ENCODE measurements at places on chromosomes 7 and 10.
A peak's percentile ranks its signal among the peaks of the same experiment; 100 is the strongest.

GRCh38 chr10:132142396-132143161 is 44.2 kb upstream of the DPYSL4 start:
- DNase-seq: peak; percentile 69

- DNase-seq: no peak
Observed at GRCh38 chr10:12906051-12906541, 95.4 kb downstream of the CCDC3 start.

- no peak for DNase-seq
Observed at GRCh38 chr10:112957640-112958092, 7.6 kb downstream of the TCF7L2 start.

GRCh38 chr10:18214691-18215563 is 74.7 kb downstream of the CACNB2 start:
- peak; percentile 11 for DNase-seq

DNA sequence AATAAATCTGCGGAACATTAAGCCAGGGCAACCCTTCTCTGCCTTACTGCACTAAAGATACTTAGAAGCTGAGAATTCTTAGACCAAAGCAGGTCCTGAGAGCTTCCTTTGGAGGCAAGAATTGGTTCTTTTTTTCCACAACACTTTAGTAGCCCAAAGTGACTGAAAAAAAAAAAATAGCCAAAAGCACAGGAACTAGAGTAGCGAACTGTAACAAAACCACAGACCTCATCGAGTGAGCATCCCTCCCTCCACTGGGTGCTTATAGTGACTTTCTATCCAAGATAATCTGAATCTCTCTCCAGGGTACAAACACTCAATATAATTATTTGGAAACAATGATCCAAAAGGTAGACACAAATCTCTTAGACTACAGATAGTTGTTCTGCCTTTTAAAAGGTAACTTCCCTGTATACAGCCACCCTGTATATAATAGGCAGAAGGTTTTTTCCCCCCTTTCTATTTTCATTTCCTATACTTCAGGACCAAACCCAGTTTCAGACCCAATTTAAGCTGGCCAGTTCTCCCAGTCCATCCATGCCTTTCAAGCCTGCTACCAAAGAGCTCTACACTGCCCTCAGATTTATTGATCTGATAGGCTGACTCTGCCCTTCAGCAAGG is 31.6 kb upstream of the KCNIP2 start:
- DNase-seq: no peak

DNA sequence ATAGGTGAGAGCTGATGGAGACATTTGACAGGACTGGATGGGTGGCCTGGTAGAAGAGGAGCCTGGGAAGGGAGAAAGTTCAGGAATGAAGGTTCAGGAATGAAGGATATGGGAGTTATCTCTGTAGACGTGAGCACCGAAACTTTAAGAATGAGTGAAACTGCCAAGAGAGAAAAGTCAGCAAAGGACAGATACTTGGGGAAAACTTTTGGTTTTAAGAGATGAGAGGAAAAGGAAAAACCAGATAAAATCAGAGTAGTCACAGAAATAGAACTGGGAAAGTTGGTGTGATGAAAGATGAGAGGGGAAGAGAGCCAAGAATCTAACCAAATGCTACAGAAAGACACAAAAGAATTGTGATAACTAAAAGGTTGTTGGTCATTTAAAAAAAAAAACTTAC is 88.9 kb downstream of the PRR15 start:
- DNase-seq: no peak

Measured in stimulated activated naive CD8-positive, alpha-beta T cell treated with anti-CD3 and anti-CD28 coated beads, Interleukin-15, Interleukin-2, amounts not matched to agents 100 U/mL and 50 U/mL, for 24 hours (primary cell).